ENCODE measurements at places on chromosomes 1 and 21.

DNA sequence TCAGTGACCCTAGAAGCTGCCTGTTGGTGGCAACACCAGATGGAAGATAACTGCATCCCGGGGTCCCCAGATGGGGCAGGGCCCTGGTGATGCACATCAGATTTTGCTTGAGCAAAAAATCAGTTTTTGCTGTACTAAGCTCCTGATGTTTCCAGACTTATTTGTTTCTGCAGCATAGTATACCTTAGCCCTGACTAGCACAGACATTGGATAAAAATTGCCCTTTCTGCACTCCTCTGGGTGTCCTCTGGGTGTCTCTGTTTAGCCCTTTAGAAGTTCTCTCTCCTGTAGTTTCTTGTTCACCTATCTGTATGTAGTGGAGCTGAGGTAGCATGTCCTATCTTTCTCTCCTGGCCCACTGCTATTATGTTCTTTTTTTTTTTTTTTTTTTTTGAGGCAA, 30.3 kb upstream of the PLA2G2C start:
- DNase-seq, result no peak

- no peak for DNase-seq
These were observed 17.2 kb upstream of the RLF start for GRCh38 chr1:40143891-40144575.

DNA sequence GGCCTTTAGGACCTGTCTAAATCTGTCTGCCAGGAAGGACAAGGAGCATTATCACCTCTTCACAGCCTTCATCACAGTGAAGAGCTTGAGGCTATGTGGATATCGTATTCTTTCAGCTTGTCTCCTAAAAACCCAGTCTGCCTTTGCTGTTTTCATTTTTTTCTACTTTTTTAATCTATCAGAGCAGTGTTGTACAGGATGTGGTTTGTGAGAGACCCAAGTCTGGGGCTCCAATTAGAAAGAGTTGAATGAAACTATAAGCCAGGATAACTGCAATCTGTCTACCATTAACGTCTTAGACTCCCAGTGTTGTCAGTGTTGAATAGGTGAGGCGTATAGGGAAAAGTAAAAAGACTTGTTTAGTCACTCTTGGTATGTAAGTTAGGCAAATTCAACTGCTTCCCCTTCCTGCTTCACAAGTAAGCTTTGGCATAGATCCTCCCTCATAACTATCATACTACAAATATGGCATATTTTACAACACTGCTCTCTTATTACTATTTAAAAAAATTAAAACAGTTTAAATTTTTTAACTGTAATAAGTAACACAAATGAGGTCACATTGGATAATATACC, 1225.8 kb upstream of the PRMT6 start:
- DNase-seq, result no peak

GRCh38 chr21:46188226-46189212, 4.3 kb upstream of the SPATC1L start:
- DNase-seq, result no peak

DNA sequence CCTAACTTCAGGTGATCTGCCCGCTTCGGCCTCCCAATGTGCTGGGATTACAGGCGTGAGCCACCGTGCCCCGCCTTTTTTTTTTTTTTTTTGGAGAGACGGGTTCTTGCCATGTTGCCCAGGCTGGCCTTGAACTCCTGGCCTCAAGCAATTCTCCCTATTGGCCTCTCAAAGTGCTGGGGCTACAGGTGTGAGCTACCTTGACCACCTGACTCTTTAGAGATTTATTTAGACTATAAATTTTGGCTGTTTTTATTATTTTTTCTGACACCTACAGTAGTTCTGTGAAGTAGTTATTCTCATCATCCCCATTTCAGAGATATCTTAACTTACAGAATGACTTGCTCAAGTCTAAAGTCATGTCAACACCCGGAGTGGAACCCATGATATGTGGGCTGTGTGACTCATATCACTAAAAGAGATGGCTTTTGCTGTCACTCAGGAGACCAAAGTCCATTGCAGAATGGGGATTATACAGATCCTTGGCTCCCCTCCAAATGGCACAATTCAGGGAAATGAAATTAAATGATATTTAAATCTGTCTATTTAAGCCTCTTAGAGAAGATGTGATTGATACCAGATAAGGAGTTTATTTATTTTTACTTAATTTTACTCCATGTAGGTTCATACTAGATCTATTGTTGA, 93.2 kb downstream of the CTH start:
- DNase-seq, result no peak

DNA sequence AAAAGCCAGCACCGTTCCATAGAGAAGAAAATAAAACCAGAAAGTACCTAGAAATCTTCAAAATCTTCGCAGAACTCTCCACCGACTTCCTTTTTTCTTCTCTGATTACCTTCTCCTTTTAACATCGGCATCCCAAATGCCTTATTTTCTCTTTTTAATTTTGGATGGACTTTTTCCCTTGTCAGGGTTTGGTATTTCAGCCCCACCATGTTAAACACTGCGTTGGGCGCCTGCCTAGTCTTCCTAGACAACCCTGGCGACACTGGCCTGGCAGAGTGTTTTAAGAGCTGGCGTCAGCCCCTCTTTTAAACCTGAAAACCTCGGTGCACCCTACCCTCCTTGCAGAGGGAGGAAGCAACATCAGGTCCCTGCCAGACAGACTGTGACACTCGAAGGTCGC, 66.0 kb upstream of the EFHD2 start:
- DNase-seq, result no peak

DNA sequence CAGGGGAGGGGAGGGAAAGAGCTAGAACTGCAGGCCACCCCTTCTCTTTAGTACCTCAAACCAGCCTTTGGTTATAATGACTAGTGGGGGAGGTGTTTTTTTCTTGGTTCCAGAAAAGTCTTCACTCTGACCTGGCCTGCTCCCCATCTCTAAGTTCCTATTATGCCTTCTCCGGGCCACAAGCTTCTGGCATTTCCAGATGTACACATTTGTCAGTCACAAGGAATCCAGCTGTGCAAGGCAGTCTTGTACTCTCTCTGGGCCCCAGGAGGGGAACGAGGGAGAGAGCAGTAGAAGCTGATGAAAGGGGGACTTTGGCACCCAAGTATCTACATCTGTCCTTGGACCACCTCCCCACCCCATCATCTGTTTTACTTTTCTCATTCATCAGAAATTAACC, 2.7 kb upstream of the FALEC start:
- no peak for DNase-seq
